ENCODE measurements at places on chromosomes 1 and 21.

GRCh38 chr1:17233675-17234320, 15.1 kb upstream of the PADI3 start:
- DNase-seq: no peak

DNA sequence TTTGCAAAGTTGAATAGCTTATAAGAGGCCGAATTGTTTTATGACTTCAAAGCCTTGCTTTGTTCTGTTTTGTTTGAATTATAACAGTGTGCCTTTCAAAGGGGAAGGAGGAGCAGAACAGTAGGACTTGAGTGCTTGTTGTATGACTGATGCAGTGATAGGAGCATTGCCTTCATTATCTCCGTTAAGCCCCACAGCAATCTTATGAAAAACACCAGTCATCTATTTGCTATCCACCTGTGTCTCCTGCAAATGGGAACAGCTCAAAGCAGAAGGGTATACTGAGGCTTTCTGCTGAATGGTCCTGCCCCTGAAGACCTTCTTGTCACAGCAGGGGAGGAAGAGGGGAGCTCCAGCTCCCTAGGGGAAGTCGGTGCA, 127.5 kb downstream of the RNF220 start:
- DNase-seq: no peak

DNA sequence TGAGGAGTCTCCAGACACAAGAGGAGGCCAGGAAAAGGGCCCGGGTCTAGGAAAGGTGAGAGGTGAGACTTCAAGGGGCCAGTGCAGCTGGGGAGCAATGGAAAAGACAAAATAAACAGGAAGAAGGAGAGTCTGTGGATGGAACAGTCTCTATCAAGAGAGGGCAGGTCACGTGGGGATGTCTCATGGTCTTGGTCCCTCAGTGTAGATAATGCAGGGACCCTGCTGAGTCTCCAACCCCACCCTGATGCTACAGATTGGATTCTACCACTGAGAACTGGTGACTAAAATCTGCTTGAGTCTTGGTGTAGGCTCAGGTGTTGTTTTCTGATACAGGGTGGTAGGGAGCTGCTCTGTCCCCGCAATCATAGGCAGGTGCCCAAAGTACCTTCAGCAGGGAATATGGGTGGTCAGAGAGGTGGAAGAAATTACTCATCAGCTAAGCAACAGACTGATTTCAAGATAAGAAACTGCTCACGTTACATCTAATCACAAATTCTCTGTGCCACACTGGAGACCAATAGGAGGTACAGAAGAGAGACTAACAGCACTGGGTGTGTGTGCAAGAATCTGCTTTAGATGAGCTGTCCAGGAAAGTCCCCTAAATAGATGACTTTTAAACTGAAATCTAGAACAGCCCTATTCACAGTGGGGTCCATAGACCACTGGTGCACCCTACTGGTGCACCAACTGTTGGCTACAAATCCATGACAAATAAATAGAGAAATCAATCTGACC, 101.5 kb upstream of the TLR5 start:
- no peak for DNase-seq

GRCh38 chr1:70140343-70140742, 65.0 kb downstream of the LRRC40 start:
- no peak for DNase-seq

- no peak for DNase-seq
These were observed 278.6 kb upstream of the AJAP1 start for GRCh38 chr1:4375812-4376211.
